GM19239 (cell line): ENCODE measurements at places on chromosomes 2 and 18.

- no peak for DNase-seq
These were observed 67.2 kb upstream of the DSC1 start for GRCh38 chr18:31229829-31230228.

- DNase-seq = no peak
These were observed 45.2 kb downstream of the FAM117B start for GRCh38 chr2:202679980-202680379.

GRCh38 chr2:41061356-41061755 is 609.5 kb upstream of the SLC8A1 start:
- no peak for DNase-seq

DNA sequence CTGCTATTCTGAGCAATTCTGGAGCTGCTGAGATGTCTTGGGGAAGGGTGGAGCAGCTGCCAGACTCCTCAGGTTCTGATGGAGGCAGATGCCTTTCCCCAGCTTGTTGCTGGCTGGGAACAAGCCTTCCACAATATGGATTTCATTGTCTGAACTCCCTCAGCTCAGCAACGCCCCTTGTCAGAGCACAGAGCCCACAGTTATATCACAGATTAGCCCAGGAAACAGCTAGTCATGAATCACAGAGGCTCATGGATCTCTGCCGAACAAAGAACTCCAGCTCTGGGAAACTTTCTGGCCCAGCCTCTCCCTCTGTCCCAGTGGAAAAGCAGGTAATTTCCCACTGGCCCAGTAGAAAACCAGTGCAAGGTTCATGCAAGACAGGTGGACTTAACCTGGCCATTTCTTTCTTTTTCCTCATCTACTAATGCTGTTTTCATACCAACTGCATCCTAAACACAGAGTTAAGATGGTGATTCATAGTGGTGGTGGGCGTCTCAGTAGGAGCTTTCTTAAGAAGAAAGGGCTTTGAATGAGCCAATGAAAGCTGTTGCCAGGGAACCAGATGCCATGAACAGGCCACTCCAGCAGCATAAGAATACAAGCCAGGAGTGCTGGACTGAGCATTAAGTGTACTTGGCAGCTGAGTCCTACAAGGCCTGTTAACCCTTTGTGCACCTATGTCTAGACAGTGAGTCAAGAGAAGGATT is 8.7 kb upstream of the KIAA2012 start:
- no peak for DNase-seq

GRCh38 chr2:170026361-170026760 is 151.6 kb upstream of the MYO3B start:
- DNase-seq = no peak

DNA sequence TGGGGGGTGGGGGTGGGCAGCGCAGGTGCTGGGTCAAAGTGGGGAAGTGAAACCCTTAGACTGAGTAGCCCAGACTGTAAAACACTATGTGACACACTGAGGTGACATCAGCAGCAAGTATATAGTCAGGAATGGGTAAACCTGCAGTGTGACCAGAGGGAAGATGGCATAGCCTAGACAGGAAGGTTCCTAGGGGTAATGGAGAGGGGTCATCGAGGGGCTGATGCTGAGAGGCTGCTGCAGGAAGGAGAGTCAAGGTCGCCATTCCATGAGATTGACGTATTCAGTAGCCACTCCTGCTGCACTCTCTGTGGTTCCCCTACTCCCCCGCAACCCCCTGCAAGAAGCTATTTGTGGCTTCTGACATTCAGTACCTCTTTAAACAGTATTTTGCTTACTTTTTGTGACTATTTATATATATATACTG is 111.7 kb downstream of the CHST9 start:
- DNase-seq = peak; percentile 3

- no peak for DNase-seq
These were observed 28.3 kb upstream of the TOGARAM2 start for GRCh38 chr2:28952836-28953211.

GRCh38 chr2:47838249-47838648 is 55.3 kb downstream of the MSH6 start:
- no peak for DNase-seq

- no peak for DNase-seq
These were observed 417.6 kb downstream of the SOX11 start for GRCh38 chr2:6109831-6110230.

DNA sequence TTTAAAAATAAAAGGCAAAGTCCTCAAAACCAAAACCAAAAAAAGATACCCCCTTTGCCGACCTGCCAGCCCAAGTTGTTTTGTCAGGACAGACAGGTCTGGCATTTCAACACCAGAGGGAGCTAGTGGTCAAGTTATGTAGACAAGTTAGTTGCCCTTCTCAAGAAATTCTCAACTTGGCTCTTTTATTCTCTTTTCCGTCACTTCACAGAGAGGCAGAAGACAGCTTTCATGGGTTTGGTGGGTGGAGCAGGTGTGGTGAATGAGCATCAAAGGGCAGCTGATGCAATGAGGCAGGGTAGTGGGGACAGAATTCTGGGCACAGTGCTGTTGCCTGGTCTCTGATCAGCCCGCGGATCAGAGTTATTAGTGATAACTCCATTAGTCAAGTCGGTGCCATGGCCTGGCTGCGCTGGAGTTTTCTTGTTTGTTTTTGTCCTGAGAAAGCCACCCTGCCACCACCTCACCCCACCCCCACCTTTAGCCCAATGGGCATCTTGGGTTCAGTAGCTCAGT is 303.7 kb upstream of the EPAS1 start:
- DNase-seq = no peak

- no peak for DNase-seq
These were observed 20.6 kb downstream of the EFEMP1 start for GRCh38 chr2:55902971-55903370.

- DNase-seq = no peak
These were observed 39.1 kb downstream of the NFATC1 start for GRCh38 chr18:79434607-79435401.

DNA sequence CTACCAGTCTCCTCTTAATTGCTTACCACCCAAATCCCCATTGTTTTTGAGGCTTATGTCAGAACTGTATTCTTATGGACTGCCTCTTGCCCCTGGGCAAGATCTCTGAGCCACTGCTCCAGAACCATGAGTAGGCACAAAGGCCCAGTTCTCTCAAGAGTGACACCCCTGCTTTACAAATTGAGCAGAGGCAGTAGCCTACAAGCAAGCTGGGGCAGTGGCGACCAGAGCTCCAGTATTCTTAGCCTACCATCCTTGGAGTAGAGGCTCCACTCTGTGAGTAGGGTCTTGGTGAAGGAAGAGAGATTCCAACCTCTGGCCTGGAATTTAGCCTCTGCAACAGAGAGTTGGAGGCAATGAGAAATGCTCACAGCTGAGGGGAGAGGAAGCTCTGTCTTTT is 36.5 kb downstream of the WDR75 start:
- no peak for DNase-seq

- no peak for DNase-seq
These were observed 274.6 kb upstream of the CCDC68 start for GRCh38 chr18:55233857-55234256.
